Body of pancreas (tissue), 4 donors: ENCODE measurements at places on chromosomes 7 and 10. TPM values are rescaled to one million over a fixed set of nuclear protein-coding genes. Genes with fewer than 3 reads are reported as not detected.

OPN1SW gene
- total RNA-seq: not detected

PDE1C gene
- 1.8 TPM for total RNA-seq

DRGX gene
- total RNA-seq: not detected

DNA sequence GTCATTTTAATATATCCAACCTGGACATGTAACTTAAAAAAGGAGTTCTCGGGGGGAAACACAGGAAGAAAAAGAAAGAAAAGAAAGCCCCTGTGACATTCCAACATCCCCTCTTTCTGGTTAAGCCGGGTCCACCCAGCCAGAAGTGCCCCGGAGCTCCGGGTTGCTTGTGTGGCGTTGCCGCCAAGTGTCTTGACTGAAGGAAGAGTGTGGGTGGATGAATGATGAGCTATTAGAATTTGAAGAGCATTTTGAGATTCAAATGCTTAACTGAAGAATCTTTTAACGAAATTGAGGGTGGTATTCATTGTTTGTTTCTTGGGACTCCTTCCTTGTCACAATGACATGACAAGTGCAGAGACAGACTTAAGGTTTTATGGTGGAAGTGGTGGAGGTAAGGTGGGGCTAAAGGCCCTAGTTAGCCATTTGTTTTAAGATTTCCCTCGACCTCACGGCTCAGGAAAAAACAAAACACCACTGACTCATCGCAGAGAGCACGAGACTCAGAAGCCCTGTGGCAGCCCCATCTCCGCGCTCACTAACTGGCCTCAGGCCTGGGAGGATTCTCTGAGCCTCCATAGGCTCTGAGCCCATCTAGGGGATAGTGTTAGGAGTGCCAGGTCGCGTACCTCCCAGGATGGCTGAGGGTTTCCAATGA lies 1.8 kb upstream of the GLI3 start:
- H3K36me3 ChIP-seq: no peaks in the 10 kb centered on the region
- DNase-seq: no peak
- no peak overlapping the region for H3K4me3 ChIP-seq
- H3K27ac ChIP-seq: no peak overlapping the region
- H3K4me1 ChIP-seq: peaks cover 7% of the 10 kb centered on the region

DNA sequence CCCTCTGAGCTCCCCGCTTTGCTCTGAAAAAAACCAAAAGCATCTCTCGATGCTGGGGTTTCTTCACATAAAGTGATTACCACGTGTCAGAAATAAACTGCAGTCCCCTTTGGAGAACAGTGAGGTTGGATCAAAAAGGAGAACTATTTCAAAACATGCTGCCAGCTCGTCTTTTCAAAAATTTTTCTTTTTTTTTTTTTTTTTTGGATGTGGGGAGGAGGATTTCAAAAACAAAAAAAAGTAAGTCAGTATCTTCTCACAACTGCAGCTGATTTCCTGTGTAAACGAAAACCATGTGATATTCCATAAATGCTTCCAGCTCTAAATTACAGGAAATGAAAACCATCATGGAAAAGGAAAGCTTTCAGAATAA lies 155.0 kb upstream of the LYZL2 start:
- peak overlapping the region; percentile 65 for H3K27ac ChIP-seq
- DNase-seq: no peak
- no peaks in the 10 kb centered on the region for H3K27me3 ChIP-seq
- H3K4me3 ChIP-seq: peak overlapping the region; percentile 40
- H3K4me1 ChIP-seq: peaks cover 8% of the 10 kb centered on the region

GRCh38 chr7:78037603-78038002 lies 239.0 kb downstream of the PHTF2 start:
- H3K4me3 ChIP-seq: no peak overlapping the region
- H3K36me3 ChIP-seq: no peaks in the 10 kb centered on the region
- no peaks in the 10 kb centered on the region for H3K4me1 ChIP-seq
- H3K27ac ChIP-seq: no peak overlapping the region

DNA sequence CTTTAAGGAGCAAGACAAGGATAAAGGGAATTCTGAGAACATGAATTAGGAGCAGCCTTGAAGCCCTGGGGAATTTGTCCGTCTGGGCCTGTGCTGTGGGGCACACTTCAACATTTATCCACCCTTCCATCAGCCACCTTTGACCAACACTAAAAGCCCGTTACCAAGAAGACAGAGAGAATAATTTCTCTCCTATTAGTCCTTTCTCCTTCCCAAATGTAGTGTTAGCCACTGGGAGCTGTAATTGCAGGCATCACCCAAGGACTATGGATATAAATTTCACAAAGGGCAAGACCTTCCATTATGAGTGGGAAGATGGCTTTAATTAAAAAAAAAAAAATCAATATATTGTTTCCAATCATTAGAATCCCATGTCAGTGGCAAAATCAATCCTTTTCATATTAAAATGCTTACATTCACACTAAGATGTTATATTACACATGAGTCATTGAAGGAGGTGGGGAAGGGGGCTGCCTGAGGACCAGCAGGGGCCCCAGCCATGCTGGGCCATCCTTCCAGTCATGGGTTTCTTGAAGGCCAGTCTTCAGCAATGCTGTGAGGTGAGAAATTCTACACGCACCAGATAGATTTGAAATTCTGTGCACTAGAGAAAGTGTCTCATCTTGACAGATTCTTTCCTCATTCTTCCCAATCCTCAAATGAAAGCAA lies 292.5 kb upstream of the NRP1 start:
- no peak for DNase-seq
- no peak overlapping the region for H3K4me3 ChIP-seq
- no peaks in the 10 kb centered on the region for H3K36me3 ChIP-seq
- H3K4me1 ChIP-seq: no peaks in the 10 kb centered on the region
- H3K27ac ChIP-seq: no peak overlapping the region

DNA sequence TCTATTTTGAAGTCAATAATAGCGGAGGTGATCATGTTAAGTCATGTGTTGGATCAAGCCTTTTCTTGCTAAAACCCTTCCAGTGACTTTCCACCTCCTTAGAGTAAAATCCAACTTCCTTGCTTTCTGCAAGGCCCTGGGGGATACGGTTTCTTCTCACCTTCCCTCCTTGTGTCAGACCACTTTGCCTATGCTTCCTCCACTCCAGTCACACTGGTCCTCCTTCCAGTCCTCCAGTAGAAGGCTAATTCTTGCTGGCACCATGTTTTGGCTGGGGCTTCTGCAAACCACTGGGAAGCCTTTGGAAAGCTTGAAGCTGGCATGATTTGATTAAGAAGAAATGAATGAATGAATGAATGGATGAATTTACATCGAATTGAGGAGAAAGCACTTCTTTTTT lies 169.5 kb downstream of the PLXDC2 start:
- no peaks in the 10 kb centered on the region for H3K4me1 ChIP-seq
- no peaks in the 10 kb centered on the region for H3K36me3 ChIP-seq
- H3K27me3 ChIP-seq: no peaks in the 10 kb centered on the region

- H3K36me3 ChIP-seq: no peaks in the 10 kb centered on the region
- H3K27ac ChIP-seq: no peak overlapping the region
- DNase-seq: no peak
- H3K4me1 ChIP-seq: no peaks in the 10 kb centered on the region
Observed at GRCh38 chr10:4532467-4532866, 293.5 kb upstream of the AKR1E2 start.

DNA sequence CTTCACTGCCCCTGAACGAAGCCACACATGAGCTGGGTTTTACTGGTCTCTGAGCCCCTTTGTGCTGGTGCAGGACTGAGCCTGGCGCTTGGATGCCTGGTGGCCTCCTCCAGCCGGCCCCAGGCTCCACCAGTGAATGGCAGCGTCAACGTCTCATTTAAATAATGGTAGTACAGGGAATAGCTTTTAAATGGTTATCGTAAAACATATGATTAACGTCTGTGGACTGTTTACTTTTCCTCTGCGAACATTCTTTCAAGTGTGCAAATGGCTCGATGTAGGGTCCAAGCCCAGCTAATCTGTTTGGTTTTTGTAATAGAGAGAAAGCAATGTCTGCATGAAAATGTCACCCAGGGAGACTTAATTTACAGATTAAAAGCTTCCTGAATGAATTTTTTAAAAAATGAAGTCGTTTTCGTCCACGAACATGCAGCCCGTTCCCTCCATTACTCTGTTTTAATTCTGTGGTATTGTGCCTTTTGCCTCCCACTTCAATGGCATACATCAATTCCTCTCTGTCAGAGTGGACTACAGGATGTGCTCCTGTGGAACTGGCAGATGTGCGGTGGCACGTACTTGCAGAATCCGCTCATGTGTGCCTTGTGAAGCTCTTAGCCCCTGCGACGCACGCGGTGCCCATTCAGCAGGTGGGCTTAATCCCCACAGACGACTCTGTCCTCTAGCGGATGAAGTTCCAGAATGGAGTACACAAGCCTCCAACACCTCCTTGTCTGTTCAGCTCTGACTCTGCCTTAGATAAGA lies 192.7 kb downstream of the TCF7L2 start:
- H3K27ac ChIP-seq: no peak overlapping the region
- H3K4me3 ChIP-seq: no peak overlapping the region
- peaks cover 6% of the 10 kb centered on the region for H3K4me1 ChIP-seq
- H3K36me3 ChIP-seq: peaks cover 9% of the 10 kb centered on the region

DNA sequence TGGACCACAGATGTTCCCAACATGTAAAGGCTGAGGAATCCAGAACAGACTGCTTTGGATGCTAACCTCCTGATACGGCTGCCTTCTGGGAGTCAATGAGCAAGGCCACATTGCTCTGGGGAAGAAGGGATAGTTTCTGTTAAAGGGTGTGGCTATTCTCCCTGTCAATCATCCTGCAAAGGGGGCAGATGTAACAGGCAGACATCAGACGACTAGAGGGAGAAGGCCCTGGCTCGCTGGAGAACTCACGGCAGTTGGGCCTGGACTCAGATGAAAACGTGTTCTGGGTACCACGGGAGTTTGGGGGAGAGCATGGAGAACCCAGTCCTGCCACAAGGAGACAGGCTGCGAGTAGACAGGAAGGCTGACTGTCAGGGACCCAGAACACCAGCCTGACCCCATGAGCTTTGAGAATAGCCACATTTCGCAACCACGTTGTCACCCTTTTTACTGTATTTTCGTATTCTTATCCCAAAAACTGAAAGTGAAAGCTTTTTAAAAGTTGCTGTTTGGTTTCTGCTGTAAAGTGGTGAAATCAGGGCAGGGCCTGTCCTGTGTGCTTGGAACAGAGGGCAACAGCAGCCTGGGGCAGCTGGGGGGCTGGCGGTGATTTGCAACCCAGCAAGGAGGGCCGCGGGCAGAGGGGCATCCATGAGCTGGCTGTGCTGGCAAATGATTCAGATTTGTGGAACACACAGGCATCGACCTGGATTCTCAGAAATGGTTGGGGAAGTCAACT lies 95.3 kb downstream of the MYOF start:
- no peak overlapping the region for H3K4me3 ChIP-seq
- no peaks in the 10 kb centered on the region for H3K4me1 ChIP-seq
- no peaks in the 10 kb centered on the region for H3K36me3 ChIP-seq
- H3K27ac ChIP-seq: peak overlapping the region; percentile 44
- no peaks in the 10 kb centered on the region for H3K27me3 ChIP-seq
- DNase-seq: no peak

- no peak overlapping the region for H3K27ac ChIP-seq
- H3K36me3 ChIP-seq: no peaks in the 10 kb centered on the region
- no peaks in the 10 kb centered on the region for H3K27me3 ChIP-seq
- H3K4me3 ChIP-seq: no peak overlapping the region
- DNase-seq: no peak
Observed at GRCh38 chr7:1461646-1462375, 2.5 kb upstream of the MICALL2 start.

DNA sequence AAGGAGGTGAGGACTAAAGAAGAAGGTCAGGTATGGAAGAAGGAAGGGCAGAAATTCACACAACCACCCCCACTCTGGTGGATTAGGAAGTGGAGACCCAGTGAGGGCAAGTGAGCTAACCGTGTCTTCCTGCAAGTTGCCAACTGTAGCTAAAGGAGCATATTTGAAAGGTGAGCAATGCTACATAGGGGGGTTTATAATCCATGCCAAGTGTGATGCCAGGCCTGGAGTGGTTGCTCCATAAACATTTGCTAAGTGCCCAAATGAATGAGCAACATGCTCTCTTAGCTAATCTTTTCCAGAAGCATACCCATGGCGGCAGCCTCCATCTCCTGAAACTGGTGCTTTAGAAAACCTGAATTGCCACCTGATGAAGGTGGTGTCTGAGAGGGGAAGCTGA lies 121.6 kb downstream of the LRRC18 start:
- H3K36me3 ChIP-seq: no peaks in the 10 kb centered on the region
- H3K27ac ChIP-seq: no peak overlapping the region
- no peaks in the 10 kb centered on the region for H3K4me1 ChIP-seq
- no peaks in the 10 kb centered on the region for H3K27me3 ChIP-seq
- DNase-seq: no peak

DNA sequence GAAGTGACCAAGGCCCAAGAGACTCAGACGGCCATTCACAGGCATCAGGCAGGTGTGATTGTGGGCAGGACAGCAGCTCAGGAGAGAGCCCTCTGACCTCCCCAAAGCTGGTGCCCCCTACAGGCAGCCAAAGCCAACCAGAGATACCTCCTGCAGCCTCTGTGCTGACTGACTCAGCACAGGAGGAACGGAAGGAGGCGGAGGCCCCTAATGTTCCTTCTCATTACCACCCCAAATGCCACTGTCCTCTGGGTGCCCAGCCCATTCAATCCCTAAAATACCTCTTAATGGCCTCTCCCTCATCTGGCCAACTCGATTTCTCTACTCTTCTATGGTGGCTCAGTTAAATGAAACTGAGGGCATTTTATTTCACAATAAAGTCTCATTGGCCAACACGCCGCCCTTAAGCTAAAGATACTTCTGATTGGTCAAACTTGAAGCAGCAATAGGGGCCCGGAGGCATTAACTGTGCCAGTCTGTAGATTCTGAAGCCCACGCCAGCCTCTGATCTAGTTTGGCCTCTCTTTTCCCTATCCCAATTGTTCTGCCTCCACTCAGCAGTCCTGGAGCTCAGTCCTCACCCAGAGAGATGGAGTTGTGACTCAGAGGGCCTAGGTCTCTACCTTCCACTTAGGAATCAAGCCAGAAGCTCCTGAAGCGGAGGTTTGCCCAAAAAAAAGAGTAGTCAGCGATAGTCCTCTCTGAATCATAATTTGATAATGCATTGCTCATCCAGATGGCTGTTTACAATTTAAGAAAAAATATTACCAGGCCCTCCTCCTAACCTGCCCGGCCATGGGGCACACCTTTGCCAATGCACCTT lies 1.2 kb downstream of the CYREN start:
- peak overlapping the region; percentile 86 for H3K4me3 ChIP-seq
- peak overlapping the region; percentile 97 for H3K27ac ChIP-seq
- peaks cover 36% of the 10 kb centered on the region for H3K4me1 ChIP-seq
- H3K36me3 ChIP-seq: no peaks in the 10 kb centered on the region
- no peaks in the 10 kb centered on the region for H3K27me3 ChIP-seq
- DNase-seq: peak; percentile 39

DNA sequence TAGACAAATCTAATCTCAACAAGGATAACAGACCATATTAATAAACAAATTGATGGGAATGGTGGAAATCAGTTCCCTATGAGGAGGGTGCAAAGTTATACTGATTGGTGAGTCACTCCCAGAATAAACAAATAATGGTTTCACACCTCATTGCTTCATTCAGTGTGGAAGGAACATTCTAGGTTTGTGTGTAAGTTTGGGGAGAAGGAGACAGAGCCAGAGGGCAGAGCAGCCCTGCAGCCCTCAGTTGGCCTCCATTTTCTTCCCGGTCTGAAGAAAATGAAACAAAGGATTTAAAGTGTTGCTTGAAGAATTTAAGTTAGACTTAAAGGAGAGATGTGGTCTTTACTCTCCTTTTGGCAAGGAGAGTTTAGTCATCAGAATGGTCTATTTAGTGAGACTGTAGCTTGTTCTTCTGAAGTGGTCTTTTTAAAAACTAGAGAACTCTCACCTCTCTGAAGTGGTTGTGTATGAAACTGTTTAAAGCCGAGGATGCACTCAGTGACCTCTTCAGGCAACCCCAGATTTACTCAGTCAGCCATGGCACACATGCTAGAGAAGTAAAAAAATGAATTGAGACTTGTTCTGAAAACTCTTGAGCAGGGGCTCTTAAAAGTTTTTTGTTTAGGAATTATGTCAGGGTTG lies 27.2 kb downstream of the IKZF1 start:
- no peaks in the 10 kb centered on the region for H3K4me1 ChIP-seq
- no peak overlapping the region for H3K4me3 ChIP-seq
- no peak overlapping the region for H3K27ac ChIP-seq
- no peaks in the 10 kb centered on the region for H3K27me3 ChIP-seq
